ENCODE measurements at places on chromosomes 2 and 18.

DNA sequence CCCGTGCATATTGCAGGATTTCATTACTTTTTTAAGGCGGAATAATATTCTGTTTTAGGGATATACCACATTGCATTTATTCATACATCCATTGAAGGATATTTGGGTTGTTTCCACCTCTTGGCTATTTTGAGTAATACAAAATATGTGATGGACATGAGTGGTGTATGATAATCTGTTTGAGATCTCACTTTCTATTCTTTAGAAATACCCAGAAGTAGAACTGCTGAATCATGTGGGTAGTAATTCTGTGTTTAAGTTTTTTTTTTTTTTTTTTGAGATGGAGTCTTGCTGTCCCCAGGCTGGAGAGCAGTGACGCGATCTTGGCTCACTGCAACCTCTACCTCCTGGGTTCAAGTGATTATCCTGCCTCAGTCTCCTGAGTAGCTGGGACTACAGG is 201.4 kb downstream of the NYAP2 start:
- DNase-seq = no peak

- no peak for DNase-seq
Measured at GRCh38 chr18:69985239-69985638, 37.6 kb upstream of the CD226 start.

DNA sequence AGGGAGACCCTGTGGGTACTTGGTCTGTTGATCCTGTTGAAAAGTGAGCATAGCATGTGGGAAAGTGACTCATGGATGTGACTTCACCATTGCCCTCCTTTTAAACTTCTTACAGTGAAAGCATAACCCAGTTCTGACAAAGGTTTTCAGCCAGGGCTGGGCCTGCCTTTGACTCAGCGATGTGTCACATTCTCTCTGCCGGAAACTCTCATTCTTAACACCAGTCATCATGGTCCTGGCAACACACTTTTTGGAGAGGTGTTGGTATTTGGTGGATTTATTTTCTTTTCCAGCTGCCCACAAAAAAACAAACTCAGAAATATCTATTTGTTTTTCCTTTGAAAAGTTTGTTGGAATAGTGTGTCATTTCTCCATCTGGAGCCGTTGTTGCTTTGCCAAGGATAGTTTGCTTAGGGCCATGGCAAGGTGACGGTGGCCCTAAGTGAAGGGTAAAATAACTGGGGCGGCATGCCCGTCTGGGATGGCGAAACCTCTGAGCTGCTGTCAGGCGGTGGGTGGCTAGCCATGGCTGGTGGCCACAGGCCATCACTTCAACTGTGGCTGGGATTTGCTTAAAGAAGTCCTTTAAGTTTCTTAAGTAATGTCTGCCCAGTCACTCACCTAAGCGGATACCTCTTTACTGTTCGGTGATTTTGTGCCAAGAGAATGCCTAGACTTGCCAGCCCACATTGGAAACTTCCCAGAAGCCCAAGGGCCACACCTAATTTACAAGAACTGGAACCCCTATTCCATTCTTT is 123.3 kb downstream of the LTBP1 start:
- no peak for DNase-seq

DNA sequence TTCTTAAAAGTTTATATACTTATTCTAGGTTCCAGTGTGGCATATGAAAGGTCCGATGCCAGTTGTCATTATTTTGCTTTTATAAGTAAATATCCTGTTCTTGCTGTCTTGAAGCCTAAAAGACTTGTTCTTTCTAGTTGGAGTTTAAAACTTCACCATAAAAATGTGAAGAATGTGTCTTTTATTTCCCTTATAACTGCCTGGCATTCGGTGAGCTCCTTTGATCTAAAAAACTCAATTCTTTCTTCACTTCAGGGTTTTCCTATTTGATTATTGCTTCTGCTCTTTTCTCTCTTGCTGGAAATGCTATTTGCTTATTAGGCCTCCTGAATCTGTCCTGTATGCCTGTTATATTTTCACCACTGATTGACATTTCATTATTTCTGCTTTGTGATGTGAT is 51.6 kb downstream of the TSPYL6 start:
- no peak for DNase-seq

- DNase-seq = no peak
Measured at GRCh38 chr2:168539945-168540344, 83.9 kb downstream of the CERS6 start.

GRCh38 chr2:201973305-201973928 is 60.2 kb upstream of the FZD7 start:
- no peak for DNase-seq

All from stimulated activated CD4-positive, alpha-beta T cell treated with anti-CD3 and anti-CD28 coated beads, Interleukin-12 subunit alpha, Interleukin-12 subunit beta, amount 100 ng/mL, for 4 hours (primary cell).